ENCODE measurements at places on chromosomes 7 and 10.

GRCh38 chr10:98422182-98422581 is 7.2 kb upstream of the PYROXD2 start:
- H3K4me1 ChIP-seq, result no peaks in the 10 kb centered on the region
- no peak overlapping the region for H3K27ac ChIP-seq
- no peak for DNase-seq
- no peak overlapping the region for H3K4me3 ChIP-seq

DNA sequence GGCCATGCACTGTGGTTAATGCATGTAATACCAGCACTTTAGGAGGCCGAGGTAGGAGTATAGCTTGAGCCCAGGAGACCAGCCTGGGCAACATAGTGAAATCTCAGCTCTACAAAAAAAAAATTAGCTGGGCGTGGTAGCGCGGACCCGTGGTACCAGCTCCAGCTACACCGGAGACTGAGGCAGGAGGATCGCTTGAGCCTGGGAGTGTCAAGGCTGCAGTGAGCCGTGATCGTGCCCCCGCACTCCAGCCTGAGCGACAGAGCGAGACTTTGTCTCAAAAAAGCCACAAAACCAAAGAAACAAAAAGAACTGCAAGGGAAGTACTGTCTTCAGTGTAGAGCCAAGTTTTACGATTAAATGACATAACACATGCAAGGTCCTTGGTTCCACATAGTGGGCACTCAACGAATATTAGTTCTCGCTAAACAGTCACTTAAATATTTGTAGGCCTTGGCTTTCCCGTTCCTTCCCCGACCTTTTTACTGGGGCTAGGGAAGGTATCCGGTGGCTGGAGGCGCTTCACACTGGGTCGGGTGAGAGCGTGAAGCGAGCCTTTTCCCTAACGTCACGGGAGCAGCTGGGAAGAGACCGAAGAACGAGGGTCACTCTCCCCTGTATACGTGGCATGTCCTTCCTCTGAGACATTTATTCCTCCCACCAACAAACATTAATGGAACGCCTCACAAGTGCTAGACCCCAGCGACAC is 993 bp upstream of the SND1 start:
- peaks cover 13% of the 10 kb centered on the region for H3K4me1 ChIP-seq
- DNase-seq, result no peak
- peak overlapping the region; percentile 53 for H3K4me3 ChIP-seq
- H3K27ac ChIP-seq, result peak overlapping the region; percentile 86

DNA sequence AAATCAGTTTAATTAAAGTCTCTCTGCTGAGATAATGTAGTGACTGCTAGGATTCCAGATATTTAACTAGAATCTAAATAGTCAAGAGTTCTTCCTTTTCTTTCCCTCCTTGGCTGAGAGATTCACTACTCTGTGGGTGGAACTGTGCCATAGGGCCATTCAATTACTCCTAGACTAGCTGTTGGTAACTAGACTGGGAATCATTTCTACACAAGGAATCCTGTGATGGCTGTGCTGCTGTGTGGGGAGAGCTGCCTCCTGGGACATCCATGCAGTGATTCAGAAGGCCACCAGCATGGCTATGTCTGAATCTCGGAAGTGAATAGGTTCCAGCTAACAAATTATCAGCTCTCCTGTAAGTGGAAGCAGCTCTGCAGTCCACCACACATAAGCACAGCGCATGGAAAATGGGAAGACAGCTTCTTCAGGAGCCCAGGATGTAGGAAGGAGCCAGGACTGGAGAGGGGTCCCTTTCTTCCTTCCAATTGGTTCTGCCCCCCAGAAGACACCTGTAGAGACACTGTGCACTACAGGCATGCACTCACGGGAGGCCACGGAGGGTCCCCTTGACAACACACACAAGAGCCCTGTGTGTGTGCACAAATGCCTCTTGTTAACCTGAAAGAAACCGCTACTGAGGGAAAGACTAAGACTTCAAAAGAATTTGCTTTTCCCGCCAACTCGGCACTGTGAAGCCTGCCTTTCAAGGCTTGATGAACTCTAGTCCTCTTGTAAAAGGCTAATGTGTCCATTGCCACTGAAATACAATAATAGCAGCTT is 66.5 kb downstream of the SCRN1 start:
- no peaks in the 10 kb centered on the region for H3K4me1 ChIP-seq
- no peaks in the 10 kb centered on the region for H3K36me3 ChIP-seq
- H3K4me3 ChIP-seq, result no peak overlapping the region
- no peak for DNase-seq
- no peak overlapping the region for H3K27ac ChIP-seq

DNA sequence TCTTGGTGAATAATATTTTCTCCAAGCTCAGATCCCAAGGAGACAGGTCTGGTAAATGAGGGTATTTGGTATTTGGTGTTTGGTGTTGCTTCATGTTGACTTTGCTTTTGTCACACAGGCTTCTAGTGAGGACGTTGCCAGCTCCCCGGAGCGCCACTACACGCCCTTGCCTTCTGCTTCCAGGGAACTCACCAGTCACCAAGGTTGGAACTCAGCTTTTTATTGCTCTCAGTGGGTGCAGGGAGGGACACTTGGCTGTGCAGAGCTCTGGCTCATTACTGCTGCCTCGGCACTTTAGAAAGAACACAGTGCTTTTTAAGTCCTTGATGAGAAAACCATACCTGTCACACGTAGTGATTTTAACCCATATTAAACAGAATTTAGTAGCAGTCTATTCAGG is 892.9 kb downstream of the LRMDA start:
- no peak overlapping the region for H3K27ac ChIP-seq
- no peak for DNase-seq
- no peak overlapping the region for H3K4me3 ChIP-seq
- H3K27me3 ChIP-seq, result no peaks in the 10 kb centered on the region
- no peaks in the 10 kb centered on the region for H3K4me1 ChIP-seq

- H3K4me3 ChIP-seq, result peak overlapping the region; percentile 86
- H3K36me3 ChIP-seq, result no peaks in the 10 kb centered on the region
- no peaks in the 10 kb centered on the region for H3K27me3 ChIP-seq
- no peak for DNase-seq
- no peaks in the 10 kb centered on the region for H3K4me1 ChIP-seq
Measured at GRCh38 chr10:32379318-32379949, 32.5 kb upstream of the EPC1 start.

- DNase-seq, result no peak
- H3K36me3 ChIP-seq, result no peaks in the 10 kb centered on the region
- no peak overlapping the region for H3K27ac ChIP-seq
- H3K27me3 ChIP-seq, result no peaks in the 10 kb centered on the region
- no peaks in the 10 kb centered on the region for H3K4me1 ChIP-seq
Measured at GRCh38 chr10:48535416-48536155, 69.3 kb downstream of the ARHGAP22 start.

DNA sequence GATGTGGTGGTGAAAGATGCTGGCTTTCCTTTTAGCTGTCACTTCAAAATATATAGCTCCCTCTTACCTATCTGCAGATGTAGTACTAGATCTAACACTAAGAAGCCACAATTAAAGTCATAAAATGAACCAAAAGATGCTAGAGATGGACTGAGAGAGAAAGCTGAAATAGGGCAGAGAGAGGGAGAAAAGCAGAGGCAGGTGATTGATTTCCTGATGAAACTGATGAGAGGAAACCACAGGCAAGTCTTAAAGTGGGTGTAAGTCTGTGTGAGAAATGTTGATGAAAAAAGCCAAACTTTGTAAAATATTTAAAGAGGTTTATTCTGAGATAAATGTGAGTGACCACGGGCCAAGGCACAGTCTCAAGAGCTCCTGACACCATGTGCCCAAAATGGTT is 194.3 kb upstream of the MBL2 start:
- H3K27ac ChIP-seq, result no peak overlapping the region
- no peaks in the 10 kb centered on the region for H3K27me3 ChIP-seq
- H3K36me3 ChIP-seq, result no peaks in the 10 kb centered on the region
- DNase-seq, result no peak

DNA sequence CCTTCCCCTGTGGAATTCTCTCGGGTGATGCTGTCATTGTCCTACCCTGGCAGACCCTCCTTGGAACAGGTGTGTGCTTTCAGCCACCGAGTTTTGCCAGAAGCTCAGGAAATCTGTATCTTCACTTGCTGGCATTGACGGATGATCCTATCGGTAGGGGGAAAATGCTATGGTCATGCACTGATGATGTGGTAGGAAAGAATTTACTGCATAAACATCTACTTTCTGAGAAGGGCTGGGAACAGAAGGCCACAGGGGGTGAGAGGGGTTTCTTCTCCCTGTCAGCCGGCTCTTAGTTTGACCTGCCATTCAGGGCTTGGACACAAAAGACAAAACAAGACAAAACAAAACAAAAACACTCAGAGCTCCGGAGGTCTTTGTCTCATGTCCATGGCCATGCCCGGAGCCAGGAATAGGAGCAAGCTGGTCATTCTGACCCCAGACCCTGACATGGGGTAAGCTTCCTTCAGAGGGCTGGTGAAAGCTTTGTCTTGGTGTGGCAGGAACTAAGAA is 43.6 kb upstream of the CARD11 start:
- no peaks in the 10 kb centered on the region for H3K27me3 ChIP-seq
- H3K27ac ChIP-seq, result no peak overlapping the region
- H3K4me1 ChIP-seq, result peaks cover 20% of the 10 kb centered on the region
- no peaks in the 10 kb centered on the region for H3K36me3 ChIP-seq

DNA sequence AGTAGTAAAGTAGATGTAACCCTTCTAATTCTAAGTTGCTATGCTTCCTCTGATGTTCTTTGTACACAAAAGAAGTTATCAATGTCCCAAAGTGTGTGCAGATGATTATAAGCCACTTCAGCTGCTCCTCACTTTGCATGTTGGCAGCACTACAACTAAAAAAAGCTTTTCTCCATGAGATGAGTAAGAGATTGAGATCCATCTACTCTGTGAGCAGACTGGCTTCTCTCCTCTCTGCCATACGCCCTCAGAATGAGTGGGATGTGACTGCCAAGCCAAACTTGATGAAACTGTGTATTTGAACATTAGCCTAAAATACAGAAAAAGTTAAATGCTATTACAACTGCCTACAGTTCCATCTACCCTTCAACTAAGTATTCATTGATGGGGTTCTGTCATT is 102.9 kb upstream of the ETV1 start:
- H3K27me3 ChIP-seq, result no peaks in the 10 kb centered on the region
- no peak overlapping the region for H3K27ac ChIP-seq
- no peak overlapping the region for H3K4me3 ChIP-seq
- H3K4me1 ChIP-seq, result no peaks in the 10 kb centered on the region
- no peak for DNase-seq
- no peaks in the 10 kb centered on the region for H3K36me3 ChIP-seq

Measured in effector memory CD4-positive, alpha-beta T cell (primary cell).